COLO829 (cell line): ENCODE measurements at places on chromosomes 12 and 14.

DNA sequence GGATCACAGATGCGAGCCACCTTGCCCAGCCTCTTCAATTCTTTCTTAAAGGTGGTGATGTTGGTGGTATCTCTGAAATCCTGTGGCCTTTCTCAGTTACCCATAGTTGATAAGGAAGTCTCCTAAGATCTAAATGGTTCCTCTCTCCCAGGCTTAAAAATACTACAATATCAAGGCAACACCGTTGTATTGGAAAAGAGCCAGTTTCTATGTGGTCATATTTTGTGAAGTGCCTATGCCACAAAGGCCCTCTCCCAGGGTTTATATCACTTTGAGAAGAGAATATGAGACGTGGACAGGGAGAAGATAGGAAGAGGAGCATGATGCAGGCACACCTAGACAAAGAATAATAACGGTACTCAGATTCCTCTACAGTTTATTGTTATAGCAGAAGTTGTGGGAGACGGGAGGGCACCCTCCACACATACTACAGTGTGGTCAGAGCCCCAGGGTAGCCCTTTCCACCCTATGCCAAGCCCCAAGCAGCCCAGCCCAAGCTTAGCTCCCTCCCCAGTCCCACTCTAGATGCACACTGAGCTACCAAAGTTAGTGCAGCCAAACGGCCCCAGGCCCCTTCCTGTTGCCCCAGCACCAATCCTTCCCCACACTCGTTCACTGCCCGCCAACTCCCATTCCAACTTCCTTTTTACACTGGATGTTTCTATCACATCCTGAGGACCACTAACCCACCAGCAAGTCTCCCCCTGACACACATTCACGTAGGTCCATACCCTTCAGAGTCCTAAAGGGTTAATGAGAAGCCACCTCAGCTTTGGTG is 8.3 kb downstream of the NDRG2 start:
- no peak for DNase-seq

GRCh38 chr12:69661386-69661785 is 37.7 kb downstream of the BEST3 start:
- no peak for DNase-seq

- DNase-seq: no peak
Observed at GRCh38 chr12:92133795-92134637, 11.6 kb downstream of the BTG1 start.

GRCh38 chr12:125061229-125061628 is 4.0 kb upstream of the AACS start:
- DNase-seq: no peak

DNA sequence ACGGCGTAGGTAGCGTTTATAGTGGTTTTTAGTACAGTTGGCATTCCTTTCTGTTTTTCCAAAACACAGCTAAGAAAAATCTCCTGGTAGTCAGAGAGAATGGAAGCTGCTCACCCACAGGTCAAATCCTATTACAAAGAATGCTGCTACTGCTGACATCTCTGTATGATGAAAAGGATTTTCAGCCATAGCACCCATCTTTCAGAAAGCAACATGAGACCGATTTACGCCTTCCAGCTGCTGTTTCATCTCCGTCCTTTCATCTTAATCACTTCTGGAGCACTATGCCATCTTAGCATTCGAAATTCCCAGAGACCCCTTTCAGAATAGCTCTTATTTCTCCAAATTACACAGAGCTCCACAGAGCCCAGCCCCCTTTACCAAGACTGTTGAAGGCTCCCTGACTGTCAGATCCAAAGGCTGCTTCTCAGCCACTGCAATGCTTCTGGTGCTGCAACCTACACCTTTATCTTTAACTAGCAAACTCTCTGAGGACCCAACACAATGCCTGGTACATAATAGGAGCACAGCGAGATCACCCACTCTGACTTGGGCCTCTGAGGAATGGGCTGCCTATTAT is 211.8 kb downstream of the NEDD1 start:
- DNase-seq: no peak

DNA sequence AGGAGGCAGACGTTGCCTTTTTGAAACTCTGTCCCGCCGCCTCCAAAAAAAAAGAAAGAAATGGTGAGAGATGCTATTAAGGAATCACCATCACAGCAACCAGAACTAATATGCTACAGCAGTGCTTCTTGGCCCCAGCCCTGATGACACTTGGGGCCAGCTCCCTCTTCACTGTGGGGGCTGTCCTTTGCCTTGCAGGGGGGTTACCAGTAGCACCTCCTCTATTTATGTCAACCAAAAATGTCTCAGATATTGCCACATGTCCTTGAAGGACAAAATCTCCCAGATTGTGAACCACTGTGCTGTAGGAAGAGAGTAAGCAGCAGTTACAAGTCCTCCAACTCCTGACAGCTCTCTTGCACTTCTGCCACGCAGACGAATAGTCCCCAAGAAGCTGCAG is 76.4 kb downstream of the LRRC74A start:
- DNase-seq: no peak

DNA sequence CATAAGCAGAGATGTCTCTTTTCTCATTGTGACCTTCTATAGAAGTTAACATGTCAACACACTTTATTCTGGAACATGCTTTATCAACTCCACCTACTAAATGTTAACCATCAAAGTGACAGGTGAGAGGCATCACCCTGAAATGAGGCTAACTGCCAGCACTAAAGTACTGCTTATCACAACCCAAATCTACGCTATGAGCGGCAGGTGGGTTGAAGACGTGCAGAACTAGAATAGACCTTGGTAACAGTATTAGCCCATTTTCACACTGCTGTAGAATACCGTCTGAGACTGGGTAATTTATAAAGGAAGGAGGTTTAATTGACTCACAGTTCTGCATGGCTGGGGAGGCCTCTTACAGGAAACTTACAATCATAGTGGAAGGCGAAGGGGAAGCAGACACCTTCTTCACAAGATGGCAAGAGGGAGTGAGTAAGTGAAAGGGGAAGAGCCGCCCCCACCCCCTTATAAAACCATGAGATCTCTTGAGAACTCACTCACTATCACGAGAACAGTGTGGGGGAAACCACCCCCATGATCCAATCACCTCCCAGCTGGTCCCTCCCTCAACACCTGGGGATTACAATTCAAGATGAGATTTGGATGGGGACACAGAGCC is 359.0 kb downstream of the SEC23A start:
- no peak for DNase-seq

DNA sequence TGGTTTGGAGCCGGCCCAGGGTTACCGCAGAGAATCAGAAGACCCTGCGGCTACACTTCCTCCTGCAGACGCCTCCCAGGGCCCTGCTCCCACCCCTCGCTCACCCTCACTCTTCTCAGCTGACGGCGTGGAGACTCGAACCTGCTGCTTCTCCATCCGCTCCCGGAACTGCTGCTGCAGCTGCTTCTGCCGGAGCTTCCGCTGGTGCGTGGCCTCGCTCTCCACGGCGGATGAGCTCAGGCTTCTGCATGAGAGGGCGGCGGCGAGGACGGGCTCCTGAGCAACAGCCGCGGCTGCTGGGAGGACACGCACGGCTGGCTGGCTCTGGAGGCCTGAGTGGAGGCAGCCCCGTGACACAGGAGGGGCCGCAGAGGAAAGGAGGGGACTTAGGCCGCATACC is 33.3 kb downstream of the RAD52 start:
- no peak for DNase-seq

DNA sequence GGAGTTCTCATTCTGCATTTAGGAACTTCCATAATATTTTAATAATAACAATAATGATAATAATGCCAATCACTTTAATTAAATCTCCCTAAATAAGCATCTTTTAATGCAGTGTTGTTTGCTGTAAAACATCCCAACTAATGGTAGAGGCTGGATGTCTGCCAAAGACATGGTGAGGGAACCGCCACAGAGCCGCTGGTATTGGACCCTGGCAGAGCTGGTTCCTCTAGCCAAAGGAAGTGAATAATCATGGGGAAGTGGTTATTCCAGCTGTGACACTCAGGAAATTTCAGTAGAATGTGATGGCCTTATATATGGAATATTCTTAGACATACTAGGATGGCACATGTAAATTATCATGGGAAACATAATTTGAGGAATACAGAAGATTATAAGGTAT is 483.3 kb downstream of the ZFP36L1 start:
- DNase-seq: no peak

DNA sequence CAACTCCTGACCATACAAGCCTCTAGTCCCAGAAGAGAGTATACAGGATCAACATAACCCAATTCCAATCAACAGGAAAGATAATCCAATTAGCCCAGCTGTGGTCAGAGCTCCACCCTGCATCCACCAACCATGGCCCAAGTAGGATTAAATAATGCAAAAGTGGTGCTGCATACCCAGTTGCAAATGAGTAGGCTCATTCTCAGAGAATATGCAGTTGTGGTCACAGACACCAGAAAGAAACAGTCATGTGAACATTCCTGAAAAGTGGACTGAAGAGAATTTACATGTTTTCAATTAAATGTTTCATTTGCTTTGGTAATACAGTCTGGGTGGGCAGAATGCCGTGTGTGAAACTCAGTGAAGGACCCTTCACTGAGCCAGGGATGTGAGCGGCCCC is 167.2 kb upstream of the BMP4 start:
- DNase-seq: no peak

GRCh38 chr12:56629459-56630179 is 507 bp downstream of the BAZ2A start:
- no peak for DNase-seq

GRCh38 chr14:31291210-31291609 is 83.6 kb upstream of the HECTD1 start:
- no peak for DNase-seq

DNA sequence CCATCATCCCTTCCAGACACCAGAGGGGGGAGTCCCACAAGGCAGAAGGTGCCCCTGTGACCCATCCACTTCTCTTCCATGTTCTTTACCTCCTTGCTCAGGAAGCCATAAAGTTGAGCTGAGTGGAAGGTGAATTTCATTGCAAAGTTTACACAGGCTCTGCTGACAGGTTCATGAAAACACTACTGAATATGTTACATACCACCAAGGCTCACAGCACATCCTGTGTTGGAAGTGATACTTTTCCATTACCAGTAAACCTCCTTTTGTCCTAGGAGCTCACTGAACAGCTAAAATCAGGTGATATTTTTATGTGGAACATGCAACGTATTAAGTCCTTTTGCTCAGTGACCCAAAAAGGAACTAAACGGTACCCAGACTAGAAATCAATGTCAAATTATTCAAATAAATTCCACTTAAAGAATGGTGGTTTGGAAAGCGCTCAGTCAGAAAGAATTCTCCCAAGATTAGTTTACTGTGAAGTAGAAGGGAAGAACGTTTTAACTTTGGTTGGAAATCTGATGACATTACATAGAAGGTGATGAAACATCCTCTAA is 196.2 kb upstream of the NUDT4 start:
- no peak for DNase-seq

GRCh38 chr14:77710364-77710763 is 2.5 kb downstream of the SLIRP start:
- DNase-seq: no peak

GRCh38 chr14:71119075-71119474 is 211.8 kb downstream of the PCNX1 start:
- DNase-seq: no peak

- DNase-seq: no peak
Observed at GRCh38 chr12:10247436-10248058, 34.9 kb downstream of the GABARAPL1 start.

GRCh38 chr14:44962334-44963043 is 499 bp downstream of the TOGARAM1 start:
- no peak for DNase-seq

DNA sequence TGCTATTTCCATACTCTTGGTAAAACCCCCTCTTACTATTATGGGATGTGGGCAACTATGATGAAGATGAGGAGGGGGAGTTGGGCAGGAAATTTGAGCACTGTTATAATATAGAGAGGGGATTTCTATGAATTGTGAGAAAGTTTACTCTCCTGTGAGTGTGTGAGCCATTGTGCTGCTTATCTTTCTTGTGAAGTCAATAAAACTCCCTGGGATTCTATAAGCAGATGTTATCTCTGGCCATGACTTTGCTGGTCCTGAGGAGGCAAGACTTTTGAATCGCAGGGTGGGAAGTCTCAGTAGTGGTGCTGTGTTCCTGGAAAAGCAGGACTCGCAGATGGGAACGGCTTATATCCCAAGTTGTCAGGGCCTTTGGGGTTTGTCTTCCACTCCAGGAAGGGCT is 62.2 kb downstream of the EMP1 start:
- no peak for DNase-seq

DNA sequence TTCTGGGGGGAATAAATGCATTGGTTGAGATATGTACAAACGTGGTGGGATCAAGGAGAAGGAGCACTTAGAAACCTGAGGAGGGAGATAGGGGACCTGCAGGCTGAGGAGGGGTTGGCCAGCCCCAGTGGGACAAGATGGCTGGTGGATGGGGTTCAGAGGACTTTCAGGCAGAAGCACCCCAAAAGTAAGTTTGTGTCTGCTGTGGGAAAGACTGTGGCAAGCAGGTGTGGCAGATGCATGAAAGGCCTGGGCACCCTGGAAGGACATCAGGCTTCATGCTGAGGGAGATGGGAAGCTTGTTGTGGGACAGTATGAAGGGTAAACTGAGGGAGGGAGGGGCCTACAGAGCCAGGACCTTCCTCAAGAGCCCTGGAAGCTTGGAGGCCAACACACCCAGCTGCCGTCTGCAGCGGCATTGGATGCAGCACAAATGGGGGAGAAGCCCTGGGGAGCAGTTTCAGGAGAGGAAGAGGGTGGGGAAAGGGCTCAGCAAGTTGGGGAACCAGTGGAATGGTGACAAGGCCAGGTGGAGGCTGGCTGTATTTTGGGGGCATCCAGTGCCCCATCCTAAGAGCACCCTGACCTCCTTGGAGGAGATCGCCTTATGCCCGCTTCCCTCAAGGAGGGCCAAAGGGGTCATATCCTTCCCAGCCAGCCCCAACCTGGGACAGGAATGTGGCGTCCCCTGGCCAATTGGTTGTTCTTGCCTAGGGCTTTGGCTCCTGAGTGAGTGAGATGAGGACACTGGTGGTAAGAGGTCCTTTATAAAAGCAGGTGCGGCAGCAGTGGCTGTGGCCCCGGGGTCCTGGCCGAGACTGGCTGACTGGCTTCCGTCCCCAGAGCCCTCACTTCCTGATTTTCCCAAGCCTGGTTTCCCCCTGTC is 20.7 kb downstream of the NFKBIA start:
- no peak for DNase-seq

GRCh38 chr14:66403183-66403582 is 83.0 kb upstream of the CCDC196 start:
- peak; percentile 48 for DNase-seq

- no peak for DNase-seq
Observed at GRCh38 chr12:97408363-97408762, 54.2 kb upstream of the RMST start.

GRCh38 chr12:92879698-92880322 is 49.3 kb downstream of the EEA1 start:
- DNase-seq: no peak

- peak; percentile 22 for DNase-seq
Observed at GRCh38 chr14:87131879-87132278, 861.1 kb downstream of the GALC start.

GRCh38 chr12:54201001-54201794 is 12.4 kb upstream of the SMUG1 start:
- peak; percentile 67 for DNase-seq

DNA sequence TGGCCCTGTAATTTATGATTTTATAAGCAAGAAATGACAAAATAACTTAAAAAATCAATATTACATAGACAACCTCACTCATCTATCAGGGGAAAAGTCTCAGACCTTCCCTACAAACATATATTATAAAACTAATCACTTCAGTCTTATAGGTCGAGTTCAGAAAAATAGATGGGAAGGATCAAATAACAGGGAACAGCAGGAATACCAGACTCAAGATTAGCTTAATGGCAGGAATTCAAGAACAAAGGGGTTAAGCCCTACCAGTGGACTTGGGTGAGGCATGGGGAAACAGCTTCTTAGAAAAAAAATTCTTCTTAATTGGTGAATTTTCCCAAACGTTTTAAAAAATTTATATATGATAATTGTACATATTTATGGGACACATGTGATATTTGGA is 51.6 kb upstream of the CRY1 start:
- DNase-seq: no peak

GRCh38 chr12:21169878-21170472 is 39.0 kb downstream of the SLCO1B1 start:
- DNase-seq: peak; percentile 15
